Activated naive CD4-positive, alpha-beta T cell (primary cell): ENCODE measurements at places on chromosomes 1 and 21.

- no peak for DNase-seq
Measured at GRCh38 chr1:182671750-182672486, 12.5 kb downstream of the RGS8 start.

- no peak for DNase-seq
Measured at GRCh38 chr21:34021726-34022125, 51.7 kb upstream of the MRPS6 start.

GRCh38 chr21:42125571-42126544 lies 54.7 kb downstream of the UMODL1 start:
- DNase-seq: no peak

DNA sequence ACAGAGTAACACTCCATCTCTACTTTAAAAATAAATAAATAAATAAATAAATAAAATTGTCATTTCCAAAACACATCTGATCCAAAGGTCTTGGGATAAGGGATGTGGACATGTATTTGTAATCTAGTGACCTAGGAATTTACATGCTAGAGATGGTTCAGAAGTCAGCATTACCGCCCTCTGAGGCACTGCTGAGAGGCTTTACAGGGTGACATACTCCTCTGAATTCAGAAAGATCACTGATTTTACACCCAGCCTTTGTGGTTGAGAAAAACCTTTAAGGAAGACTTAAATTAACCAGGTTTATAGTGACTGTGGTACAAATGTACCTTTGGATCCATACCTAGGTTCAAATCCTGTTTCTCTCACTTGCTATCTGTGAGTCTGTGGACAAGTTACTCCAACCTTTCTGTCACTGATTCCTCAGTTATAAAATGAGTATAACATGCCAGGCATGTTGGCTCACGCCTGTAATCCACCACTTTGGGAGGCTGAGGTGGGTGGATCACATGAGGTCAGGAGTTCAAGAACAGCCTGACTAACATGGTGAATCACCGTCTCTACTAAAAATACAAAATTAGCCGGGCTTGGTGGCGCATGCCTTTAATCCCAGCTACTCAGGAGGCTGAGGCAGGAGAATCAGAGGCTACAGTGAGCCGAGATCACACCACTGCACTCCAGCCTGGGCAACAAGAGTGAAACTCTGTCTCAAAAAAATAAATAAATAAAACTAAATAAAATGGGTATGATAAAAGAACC lies 20.1 kb downstream of the OSBPL9 start:
- DNase-seq: no peak

DNA sequence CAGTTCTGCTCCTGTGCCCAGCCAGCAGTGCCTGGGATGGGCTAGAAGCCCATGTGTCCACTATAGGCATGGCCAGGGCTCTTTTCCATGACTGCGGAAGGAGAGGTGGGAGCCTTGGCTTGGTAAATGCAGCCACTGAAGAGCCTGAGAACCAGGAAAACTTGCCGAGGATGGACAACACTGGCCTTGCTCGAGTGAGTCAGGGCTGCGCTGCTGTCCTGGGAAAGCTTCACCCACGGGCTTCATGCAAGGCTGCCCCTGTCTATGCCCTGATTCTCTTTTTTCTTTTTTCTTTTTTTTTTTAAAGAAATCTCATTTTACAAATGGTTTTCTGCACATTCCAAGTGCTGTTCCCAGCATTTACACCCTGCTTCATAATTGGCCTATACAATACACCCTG lies 156.5 kb downstream of the CAMTA1 start:
- no peak for DNase-seq
